ENCODE measurements at places on chromosomes 3 and 15.

DNA sequence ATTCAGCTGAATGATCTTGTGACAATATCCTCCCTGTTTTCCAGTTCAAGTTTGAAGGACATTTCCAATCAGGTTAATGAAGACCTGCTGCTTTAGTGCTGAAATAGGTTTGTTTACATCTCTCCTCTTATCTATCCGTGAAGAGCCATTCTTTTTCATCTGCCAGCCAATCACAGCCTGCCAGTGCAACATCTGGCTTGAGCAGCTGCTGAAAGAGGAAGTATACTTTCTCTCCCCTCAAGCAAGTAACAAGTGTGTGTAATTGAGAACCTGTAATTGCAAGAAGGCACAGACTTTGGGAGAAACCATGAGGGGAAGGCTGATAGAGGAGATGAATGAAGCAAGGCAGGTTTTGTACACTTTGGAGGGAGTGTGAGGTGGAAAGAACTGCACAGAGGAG, 404.3 kb downstream of the AGBL1 start:
- DNase-seq, result no peak

DNA sequence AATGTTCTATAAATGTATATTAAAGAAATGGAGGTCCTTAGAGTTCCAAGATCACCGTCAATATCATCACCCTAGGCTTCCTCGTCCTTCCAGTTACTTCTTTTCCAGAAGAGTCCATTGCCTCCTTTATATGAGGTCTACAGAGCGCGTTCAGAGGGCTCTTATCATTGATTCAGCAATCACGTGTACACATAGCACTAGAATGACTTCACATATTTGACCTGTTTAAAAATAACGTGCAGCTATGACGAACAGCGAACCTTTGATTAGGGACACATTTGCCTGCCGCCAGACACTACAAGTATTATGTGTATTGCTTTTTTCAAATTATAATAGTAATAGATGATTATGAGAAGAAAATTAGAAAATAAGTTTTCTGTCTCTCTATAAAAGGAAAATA, 26.0 kb downstream of the IGF1R start:
- DNase-seq, result no peak

GRCh38 chr3:159987291-159987711, 1.3 kb upstream of the IL12A start:
- DNase-seq, result peak; percentile 9

GRCh38 chr15:58771621-58772250, 634 bp downstream of the MINDY2 start:
- no peak for DNase-seq

GRCh38 chr3:9780458-9780812, 10.7 kb upstream of the CAMK1 start:
- DNase-seq, result no peak

DNA sequence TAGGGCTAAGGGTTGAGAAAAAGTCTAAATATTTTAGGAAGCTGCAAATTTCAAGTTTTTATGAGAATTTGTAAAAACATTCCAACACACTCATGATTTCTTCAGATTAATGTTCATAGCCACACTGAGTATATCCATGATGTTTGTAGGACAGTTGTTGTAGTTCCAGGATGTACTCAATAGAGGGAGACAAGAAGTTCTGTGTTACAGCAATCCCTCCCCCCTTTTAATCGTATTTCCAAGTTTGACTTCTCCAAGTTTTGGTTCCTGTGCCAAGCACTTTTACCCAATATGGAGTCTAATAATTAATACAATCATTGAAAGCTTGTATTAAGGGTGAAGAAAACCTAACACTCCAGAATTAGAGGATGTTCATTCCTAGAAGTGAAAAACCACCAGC, 143.4 kb downstream of the FEZF2 start:
- DNase-seq, result no peak

DNA sequence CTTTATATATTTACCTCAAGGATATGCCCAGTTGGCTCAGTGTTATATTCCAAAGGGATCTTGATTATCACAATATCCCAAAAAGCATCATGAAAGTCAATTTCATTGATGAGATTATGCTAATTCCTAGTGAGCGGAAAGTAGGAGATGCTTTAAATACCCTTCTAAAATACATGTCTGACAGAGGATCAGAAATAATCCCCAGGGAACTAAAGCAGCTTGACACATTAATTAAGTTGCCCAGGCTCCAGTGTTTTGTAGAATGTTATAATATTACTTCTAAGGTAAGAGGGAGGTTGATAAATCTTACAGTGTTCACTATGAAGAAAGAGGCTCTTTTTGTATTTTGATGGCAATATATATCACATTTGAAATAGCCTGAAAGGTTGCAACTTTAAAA, 767.5 kb upstream of the ROBO1 start:
- no peak for DNase-seq

Data from NCI-H2107 (cell line).